ENCODE measurements at places on chromosomes 3 and 15.

DNA sequence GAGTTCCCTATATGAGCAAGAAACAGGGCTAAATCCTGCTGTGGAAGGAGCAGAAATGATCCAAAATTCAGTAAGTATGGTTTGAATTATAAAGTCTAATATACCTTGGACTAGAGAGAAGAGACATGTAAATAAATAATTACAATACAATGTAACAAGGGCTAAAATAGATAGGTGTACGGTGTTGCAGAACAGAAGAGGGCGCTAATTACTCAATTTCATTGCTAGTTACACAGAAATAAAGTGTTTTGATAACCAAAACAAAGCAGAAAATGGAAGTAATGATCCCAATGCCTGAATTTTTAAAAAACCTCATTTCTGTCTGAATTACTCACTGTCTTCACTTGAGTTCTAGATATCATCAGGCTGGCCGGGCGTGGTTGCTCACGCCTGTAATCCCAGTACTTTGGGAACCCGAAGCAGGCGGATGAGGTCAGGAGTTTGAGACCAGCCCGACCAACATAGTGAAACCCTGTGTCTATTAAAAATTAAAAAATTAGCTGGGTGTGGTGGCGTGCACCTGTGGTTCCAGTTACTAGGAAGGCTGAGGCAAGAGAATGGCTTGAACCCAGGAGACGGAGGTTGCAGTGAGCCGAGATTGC, 8.3 kb upstream of the PLCH1 start:
- peak; percentile 28 for DNase-seq

GRCh38 chr15:68821841-68822381, 1.2 kb upstream of the ANP32A start:
- no peak for DNase-seq

GRCh38 chr3:142098964-142099363, 50.4 kb downstream of the TFDP2 start:
- DNase-seq, result no peak

- DNase-seq, result no peak
These were observed 44.1 kb downstream of the UMPS start for GRCh38 chr3:124774327-124774718.

GRCh38 chr15:71841563-71841962, 31.2 kb downstream of the NR2E3 start:
- DNase-seq, result no peak

DNA sequence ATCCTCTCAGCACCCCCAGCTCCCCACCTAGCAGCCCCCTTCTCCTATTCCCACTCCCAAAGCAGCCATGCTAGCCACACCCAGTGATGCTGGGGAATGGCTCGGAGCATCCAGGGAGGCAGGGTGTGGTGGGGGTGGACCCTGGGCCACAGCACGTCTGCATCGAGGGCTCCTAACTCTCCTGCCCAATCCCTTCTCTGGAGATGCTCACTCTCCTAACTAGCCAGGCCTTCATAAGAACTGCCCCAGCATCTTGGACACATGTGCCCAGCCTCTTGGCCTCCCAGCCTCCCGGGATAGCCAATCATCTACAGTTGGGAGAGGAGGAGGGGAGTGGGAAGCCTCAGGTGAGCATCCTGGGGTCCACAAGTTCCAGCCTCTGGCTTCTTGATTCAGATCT, 2.7 kb downstream of the PCBP4 start:
- no peak for DNase-seq

DNA sequence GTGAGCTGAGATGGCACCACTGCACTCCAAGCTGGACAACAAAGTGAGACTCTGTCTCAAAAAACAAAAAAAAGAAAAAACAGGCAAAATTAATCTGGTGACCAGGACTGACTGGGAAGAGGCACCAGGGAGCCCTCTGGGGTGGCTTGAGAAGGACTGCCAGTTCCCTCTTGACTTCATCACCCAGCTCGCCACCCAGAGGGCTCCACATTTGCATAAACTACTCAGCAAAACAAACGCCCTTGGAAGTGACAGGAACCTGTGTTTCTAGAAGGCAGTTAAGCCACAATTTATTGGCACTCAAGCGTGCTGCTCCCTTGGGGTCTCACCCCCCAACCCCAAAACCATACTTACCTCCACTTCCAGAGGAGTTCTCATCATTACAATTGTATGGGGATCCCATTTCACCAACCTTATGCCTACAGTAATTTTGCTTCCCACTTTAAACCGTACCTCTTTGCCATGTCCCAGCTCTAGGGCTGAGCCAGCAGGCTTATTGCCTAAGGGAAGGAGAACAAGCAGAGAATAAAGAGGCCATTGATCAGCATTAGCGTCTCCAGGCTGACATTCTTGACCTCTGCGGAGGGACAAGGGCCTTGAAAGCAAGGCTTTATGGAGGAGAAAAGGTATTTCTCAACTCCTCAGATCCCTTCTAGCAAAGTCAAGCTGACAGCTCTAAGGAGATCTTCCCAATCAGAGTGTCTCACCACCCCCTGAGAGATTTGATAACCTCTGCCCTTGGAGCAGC, 357.4 kb downstream of the SHQ1 start:
- no peak for DNase-seq

Data from GDM1 (cell line).